ENCODE measurements at places on chromosomes 13 and 19.

DNA sequence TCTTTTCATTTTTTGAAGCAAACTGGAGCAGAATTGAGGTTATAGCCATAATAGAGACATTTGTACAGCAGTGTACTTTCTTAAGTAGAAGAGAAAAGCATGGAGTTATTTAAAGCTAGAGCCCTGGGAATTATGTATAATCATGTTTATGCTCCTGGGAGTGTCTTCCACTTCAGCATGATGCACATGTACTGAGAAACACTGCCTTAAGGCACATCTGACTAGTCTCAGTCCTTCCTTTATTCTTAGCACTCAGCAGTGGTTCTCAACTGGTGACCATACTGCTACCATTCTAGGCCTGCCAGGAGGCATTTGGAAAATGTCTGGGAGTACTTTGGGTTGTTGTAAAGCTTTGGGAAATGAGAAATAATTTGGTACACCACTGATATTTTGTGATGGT is 45.8 kb downstream of the VWA8 start:
- DNase-seq: no peak

- no peak for DNase-seq
These were observed 540.6 kb upstream of the MIR17HG start for GRCh38 chr13:90806892-90807291.

DNA sequence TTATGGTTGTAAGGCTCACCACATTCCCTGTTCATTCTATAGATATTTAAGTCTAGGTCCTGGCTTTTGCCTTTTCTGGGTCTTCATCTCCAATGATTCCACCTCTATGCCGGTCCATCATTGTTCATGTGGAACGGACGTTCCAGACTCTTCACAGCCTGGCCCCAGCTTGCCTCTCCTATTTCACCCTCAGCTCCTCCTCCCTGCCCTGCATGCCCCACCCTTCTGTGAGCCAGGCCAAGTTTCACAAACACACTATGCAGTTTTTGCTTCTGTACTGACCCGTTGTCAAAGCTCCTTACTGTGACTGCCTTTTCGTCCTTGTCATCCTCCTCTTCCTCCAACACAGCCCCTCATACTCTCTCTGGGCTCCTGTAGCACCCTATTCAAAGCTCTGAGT is 31.3 kb downstream of the TEX26 start:
- no peak for DNase-seq

- DNase-seq: no peak
These were observed 84.9 kb downstream of the PTPRS start for GRCh38 chr19:5255602-5256231.

DNA sequence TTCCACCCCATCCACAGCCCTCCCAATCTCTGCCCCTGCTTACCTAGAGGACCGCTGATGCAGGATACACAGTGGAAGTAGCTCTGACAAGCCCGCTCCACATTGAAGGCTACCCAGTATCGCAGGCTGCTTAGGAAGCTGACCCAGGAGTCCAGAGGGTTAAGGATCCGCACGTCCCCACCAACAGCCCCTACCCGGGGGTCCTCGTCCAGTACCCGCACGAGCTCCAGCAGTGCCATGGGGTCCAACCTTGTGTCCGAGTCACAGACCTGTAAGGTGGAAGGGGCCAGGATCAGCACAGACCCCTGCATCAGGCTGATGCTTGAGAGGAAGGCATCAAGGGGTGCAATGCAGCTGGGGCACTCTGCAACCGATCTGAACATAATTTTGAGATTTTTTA is 6.9 kb downstream of the HAS1 start:
- no peak for DNase-seq

DNA sequence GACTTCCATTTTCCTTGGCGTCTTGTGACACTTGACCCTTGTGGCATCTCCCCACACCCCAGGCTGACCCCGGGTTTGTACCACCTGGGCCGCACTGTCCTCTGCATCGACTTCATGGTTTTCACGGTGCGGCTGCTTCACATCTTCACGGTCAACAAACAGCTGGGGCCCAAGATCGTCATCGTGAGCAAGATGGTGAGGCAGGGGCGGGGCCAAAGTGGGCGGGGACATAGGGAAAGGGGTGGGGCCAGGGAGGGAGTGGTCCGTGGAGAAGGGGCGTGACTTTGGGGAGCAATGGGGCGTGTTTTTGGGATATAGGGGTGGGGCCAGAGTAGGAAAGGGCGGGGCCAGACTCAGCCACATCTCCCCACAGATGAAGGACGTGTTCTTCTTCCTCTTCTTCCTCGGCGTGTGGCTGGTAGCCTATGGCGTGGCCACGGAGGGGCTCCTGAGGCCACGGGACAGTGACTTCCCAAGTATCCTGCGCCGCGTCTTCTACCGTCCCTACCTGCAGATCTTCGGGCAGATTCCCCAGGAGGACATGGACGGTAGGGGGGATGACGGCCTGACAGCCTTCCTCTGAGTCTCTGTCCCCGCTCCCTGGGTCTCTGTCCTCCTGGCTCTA is 42.8 kb downstream of the TRPM4 start:
- peak; percentile 5 for DNase-seq
